ENCODE measurements at places on chromosomes 4 and X.

DNA sequence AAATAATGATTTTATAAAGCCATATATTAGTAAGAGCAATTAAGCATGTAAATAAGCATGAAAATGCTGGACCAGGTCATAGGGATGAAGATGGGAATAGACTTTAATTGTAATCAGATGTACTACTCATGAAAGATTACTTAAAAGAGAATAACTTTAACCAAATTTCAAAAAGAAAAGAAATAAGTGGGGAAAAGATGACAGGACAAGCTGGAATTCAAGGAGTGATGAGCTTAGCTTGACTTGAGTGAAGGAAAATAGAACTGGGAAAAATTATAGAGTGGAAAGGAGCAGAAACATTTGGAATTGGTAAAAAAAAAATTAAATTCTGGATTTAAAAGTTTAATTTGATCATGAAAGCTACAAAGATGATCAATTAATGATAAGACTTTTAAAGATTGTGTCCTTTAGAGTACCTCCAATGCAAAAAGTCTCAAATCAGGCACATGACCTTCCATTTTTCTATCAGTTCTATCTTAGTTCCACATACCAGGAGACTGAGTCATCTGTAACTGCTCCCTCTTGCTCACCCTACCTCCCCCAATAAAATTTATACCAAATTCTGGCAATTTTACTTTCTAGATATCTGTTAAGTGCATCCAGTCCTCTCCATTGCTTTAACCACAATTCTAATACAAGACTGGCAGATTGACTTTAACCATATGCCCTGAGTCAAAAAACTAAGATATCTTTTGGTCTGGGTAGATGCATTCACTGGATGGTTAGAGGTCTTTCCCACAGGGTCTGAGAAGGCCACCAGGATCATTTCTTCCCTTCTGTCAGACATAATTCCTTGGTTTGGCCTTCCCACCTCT, 56.4 kb upstream of the SLIT2 start:
- H3K27me3 ChIP-seq: no peaks in the 10 kb centered on the region
- no peak overlapping the region for H3K4me3 ChIP-seq
- H3K4me1 ChIP-seq: no peaks in the 10 kb centered on the region
- H3K27ac ChIP-seq: no peak overlapping the region
- H3K36me3 ChIP-seq: no peaks in the 10 kb centered on the region

DNA sequence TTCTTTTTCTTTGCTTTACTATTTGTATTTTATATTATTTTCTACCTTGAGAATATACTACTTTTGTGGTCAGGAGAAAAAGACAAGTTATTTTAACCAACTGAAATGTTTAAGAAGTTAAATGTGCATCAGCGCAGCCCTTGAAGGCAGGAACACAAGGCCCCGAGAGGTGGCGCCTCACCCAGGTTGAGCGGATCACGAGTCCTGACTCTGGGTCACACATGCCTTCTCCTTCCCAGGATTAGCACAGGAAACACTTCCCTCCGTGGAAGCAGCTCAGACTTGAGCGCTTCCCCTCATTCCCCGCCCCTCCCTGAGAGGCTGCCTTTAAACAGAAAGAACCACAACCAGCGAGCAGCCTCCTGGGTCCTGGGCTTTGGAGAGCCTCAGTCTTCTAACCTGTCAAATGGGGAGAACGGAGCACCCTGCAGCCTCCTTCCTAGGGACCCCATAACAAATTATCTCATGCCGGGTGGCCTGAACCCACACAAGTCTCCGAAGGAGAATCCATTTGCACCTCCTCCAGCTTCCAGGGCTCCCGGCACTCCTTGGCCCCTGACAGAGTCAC, 217.6 kb downstream of the AFAP1 start:
- H3K36me3 ChIP-seq: no peaks in the 10 kb centered on the region
- H3K4me1 ChIP-seq: peaks cover 13% of the 10 kb centered on the region
- peaks cover 40% of the 10 kb centered on the region for H3K27me3 ChIP-seq
- H3K27ac ChIP-seq: no peak overlapping the region
- H3K4me3 ChIP-seq: no peak overlapping the region

- no peak overlapping the region for H3K27ac ChIP-seq
- H3K27me3 ChIP-seq: no peaks in the 10 kb centered on the region
- H3K4me3 ChIP-seq: no peak overlapping the region
- no peaks in the 10 kb centered on the region for H3K36me3 ChIP-seq
- no peaks in the 10 kb centered on the region for H3K4me1 ChIP-seq
Observed at GRCh38 chr4:114081783-114082182, 102.3 kb upstream of the ARSJ start.

DNA sequence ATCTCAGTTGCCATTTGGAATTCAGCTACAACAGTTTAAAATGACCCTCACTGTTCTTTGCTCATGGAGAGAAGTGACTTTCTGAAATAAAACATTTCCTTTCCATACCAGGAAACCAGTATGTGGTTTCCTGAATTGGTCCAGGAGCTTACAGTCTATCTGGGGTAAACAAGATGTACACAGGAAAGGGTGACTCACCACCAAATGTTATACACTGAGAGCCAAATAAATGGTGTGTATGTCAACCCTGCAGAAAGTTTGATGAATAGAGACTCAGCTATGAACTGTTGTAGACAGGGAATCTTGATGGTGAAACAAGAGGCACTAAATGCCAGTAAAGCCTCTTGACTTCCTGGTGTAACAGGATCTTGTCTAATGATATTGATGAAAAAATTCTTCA, 100.4 kb downstream of the HS6ST2 start:
- H3K4me3 ChIP-seq: no peak overlapping the region
- DNase-seq: no peak
- H3K4me1 ChIP-seq: no peaks in the 10 kb centered on the region
- H3K36me3 ChIP-seq: no peaks in the 10 kb centered on the region

DNA sequence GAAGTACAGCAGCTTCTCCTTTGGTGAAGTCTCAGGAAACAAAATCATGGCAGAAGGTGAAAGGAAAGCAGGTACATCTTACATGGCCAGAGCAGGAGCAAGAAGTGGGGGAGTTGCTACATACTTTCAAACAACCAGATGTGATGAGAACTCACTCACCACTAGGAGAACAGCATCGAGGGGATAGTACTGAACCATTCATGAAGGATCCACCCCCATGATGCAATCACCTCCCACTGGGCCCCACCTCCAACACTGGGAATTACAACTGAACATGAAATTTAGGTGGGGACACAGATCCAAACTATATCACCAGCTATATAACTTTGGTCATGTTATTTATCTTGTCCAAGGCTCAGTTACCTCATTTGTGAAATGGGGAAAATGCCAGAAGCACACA, 159.4 kb downstream of the OPHN1 start:
- no peaks in the 10 kb centered on the region for H3K27me3 ChIP-seq
- H3K4me1 ChIP-seq: no peaks in the 10 kb centered on the region
- H3K36me3 ChIP-seq: no peaks in the 10 kb centered on the region
- H3K27ac ChIP-seq: no peak overlapping the region
- H3K4me3 ChIP-seq: no peak overlapping the region

- H3K4me3 ChIP-seq: no peak overlapping the region
- H3K27me3 ChIP-seq: no peaks in the 10 kb centered on the region
- H3K36me3 ChIP-seq: no peaks in the 10 kb centered on the region
- no peak overlapping the region for H3K27ac ChIP-seq
- no peaks in the 10 kb centered on the region for H3K4me1 ChIP-seq
Observed at GRCh38 chr4:106497271-106497670, 128.7 kb upstream of the GIMD1 start.

- no peak overlapping the region for H3K4me3 ChIP-seq
- no peak overlapping the region for H3K27ac ChIP-seq
- H3K36me3 ChIP-seq: no peaks in the 10 kb centered on the region
- no peaks in the 10 kb centered on the region for H3K4me1 ChIP-seq
- no peak for DNase-seq
Observed at GRCh38 chr4:87543835-87544461, 14.8 kb upstream of the SPARCL1 start.

DNA sequence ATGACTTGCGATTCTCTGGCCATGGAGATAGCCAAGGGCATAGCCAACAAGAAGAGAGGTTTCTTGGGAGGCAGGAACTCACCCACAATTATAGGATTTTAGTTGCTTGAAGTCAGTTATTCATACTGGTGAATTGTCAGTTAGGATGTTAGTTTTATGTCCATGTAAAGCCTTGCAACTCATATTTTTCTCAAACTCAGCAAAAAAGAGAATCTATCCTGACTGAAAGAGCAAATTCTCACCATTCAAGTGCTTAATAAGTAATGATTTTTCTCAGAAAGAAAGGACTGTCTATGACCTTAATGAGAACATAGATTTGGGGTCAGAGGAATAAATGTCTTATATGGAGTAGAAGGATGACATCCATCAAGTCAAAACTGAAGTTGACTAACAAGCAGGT, 934.5 kb downstream of the STPG2 start:
- no peak for DNase-seq
- no peak overlapping the region for H3K27ac ChIP-seq
- no peaks in the 10 kb centered on the region for H3K4me1 ChIP-seq
- H3K4me3 ChIP-seq: no peak overlapping the region

DNA sequence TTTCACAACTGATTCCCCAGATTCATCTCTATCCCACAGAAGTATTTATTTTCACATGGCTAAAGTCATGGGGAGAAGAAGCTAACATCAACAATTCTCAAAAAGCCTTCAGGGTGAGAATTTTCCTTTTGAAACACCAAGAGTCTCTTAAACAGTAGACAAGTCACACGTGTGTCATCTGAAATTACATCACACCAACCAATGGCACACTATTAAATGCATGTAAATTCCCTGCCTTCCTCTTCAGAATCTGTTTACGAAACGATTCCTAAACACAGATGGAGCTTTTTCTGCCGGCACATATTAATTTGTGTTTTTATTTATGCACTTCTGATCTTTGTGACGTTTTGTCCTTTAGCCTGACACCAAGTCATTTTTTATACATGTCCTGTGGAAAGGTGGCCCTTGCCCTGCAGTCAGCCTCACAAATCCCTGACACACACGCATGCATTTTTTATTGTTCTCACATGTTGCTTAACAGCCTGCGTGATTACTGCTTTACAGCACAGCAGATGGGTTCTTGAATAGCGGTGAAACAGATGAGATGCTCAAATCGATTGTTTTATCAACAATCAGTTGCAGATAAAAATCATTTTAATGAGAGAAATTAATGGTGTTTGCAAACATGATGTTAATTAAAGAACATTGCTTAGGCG, 735.9 kb upstream of the TENM3 start:
- DNase-seq: no peak
- no peaks in the 10 kb centered on the region for H3K36me3 ChIP-seq
- no peak overlapping the region for H3K27ac ChIP-seq

- no peaks in the 10 kb centered on the region for H3K36me3 ChIP-seq
- H3K4me3 ChIP-seq: no peak overlapping the region
- peak overlapping the region; percentile 89 for H3K27ac ChIP-seq
- DNase-seq: peak; percentile 65
Observed at GRCh38 chr4:8303485-8304281, 34.1 kb downstream of the HTRA3 start.

DNA sequence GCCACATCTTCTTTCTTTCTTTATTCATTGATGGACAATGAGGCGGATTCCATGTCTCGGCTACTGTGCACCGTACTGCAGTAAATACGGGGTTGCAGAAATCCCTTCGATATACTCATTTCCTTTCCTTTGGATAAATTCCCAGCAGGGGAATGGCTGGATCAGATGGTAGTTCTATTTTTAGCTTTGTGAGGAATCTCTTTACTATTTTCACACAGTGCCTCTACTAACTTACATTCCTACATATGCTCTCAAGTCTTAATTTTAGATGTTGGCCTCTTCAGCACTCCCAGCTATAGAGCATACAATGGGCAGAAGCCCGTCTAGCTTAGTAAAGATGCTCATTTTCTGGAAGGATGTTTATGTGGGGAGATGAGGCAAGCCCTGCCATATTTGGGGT, 317.4 kb downstream of the ASMT start:
- H3K4me1 ChIP-seq: no peaks in the 10 kb centered on the region
- no peaks in the 10 kb centered on the region for H3K27me3 ChIP-seq
- no peak overlapping the region for H3K4me3 ChIP-seq
- H3K36me3 ChIP-seq: no peaks in the 10 kb centered on the region
- no peak overlapping the region for H3K27ac ChIP-seq

GRCh38 chr4:168759959-168760527, 250.0 kb downstream of the CBR4 start:
- no peak overlapping the region for H3K4me3 ChIP-seq
- H3K27ac ChIP-seq: no peak overlapping the region
- H3K4me1 ChIP-seq: no peaks in the 10 kb centered on the region
- H3K27me3 ChIP-seq: no peaks in the 10 kb centered on the region
- no peaks in the 10 kb centered on the region for H3K36me3 ChIP-seq
- no peak for DNase-seq

DNA sequence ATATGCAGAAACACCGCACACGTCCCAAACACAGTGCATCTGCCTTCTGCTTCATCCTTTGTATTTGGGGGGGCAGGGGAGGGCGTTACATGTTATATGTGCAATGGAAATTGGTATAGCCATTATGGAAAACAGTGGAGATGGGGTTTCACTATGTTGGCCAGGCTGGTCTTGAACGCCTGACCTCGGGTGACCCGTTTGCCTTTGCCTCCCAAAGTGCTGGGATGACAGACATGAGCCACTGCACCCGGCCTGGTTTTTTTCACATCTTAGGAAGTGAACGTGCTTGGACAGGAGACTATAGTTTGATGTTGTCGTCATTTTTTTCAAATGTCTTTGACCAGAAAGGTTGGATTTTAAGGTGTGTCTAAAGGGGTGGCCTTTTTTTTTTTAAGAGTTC, 88.6 kb downstream of the DHRSX start:
- no peaks in the 10 kb centered on the region for H3K36me3 ChIP-seq
- no peaks in the 10 kb centered on the region for H3K4me1 ChIP-seq
- no peaks in the 10 kb centered on the region for H3K27me3 ChIP-seq
- DNase-seq: no peak
- H3K4me3 ChIP-seq: no peak overlapping the region
- H3K27ac ChIP-seq: no peak overlapping the region

DNA sequence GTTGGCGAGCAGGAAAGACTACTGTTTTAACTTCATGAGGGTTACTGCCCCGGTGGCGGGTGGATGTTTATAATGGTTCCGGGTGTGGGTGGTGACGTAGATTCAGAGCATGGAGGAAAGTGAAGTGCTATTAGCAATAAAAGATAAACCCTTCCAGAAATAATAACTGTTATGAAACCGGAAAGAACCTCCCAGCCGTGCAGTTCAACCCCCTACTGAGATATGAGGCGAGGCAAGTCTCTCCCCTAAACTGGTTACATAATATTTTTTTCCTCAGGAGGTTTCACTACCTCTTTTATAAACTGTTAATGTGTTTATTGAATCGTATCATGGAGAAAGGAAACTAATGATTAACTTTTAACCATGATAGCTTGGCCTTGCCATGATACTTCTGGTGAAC, 33.9 kb upstream of the STIM2 start:
- no peak overlapping the region for H3K27ac ChIP-seq
- no peaks in the 10 kb centered on the region for H3K36me3 ChIP-seq
- DNase-seq: no peak
- no peaks in the 10 kb centered on the region for H3K4me1 ChIP-seq
- H3K4me3 ChIP-seq: no peak overlapping the region
